ENCODE measurements at places on chromosomes 3 and 15.
A peak's percentile ranks its signal among the peaks of the same experiment; 100 is the strongest.

- no peak for DNase-seq
Measured at GRCh38 chr3:19363071-19363470, 214.8 kb downstream of the KCNH8 start.

DNA sequence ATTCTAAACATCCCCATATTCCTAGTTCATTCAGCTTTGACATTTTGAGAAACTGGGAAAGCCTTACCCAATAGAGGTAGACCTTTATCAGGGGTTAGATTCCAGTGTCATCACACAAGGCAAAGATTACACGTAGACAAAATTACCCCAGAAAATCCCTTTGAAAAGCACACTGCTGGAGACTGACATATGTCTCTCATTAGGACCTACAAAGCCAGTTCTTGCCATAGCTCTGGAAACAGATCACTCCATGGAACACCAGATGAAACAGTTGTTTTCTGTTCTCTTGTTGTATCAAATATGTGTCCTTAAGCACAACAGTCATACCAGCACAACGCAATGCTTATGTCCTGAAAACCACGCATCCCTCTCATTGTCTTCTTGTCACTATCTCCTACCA, 44.7 kb downstream of the RARB start:
- DNase-seq: no peak

DNA sequence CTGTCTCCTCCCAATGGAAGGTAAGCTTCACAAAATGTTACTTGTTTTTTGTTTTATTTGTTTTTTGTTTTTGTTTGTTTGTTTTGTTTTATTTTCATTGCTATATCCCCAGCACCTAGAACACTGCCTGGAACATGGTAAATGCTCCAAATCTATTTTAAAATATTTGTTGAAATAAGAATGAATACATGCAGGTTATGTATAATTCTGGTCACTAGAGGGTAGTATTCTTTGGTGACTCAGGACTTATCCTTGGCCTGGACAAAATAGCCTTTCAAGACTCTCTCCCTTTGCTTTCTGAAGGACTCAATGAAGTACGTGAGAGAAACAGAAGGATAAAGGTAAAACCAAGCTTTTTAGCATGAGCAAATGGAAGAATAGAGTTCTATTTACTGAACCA, 46.9 kb upstream of the PPP2R3A start:
- DNase-seq: peak; percentile 8

GRCh38 chr3:46981932-46982471, 2.5 kb downstream of the NBEAL2 start:
- no peak for DNase-seq

- no peak for DNase-seq
Measured at GRCh38 chr3:25784971-25785370, 1.7 kb upstream of the NGLY1 start.

- no peak for DNase-seq
Measured at GRCh38 chr15:60208709-60209108, 189.1 kb downstream of the ANXA2 start.

- no peak for DNase-seq
Measured at GRCh38 chr3:13092621-13093617, 19.7 kb upstream of the IQSEC1 start.

DNA sequence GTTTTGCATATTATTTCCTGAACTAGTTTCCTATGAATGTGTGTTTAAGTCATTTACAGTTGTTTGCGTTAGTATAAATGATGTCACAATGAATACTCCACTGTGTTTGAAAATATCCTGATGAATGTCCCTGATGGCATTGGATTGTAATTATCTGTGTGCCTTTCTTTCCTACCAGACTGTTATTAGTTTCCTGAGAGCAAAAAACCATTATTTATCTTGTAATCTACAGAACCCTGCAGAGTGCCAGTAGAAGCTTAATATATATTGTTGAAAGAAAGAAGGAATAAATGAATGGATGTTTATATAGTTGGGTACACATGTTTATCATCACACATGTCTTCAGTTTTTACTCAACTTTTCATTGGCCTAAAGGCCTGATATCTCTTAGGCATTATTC, 312.6 kb downstream of the AGBL1 start:
- DNase-seq: no peak

DNA sequence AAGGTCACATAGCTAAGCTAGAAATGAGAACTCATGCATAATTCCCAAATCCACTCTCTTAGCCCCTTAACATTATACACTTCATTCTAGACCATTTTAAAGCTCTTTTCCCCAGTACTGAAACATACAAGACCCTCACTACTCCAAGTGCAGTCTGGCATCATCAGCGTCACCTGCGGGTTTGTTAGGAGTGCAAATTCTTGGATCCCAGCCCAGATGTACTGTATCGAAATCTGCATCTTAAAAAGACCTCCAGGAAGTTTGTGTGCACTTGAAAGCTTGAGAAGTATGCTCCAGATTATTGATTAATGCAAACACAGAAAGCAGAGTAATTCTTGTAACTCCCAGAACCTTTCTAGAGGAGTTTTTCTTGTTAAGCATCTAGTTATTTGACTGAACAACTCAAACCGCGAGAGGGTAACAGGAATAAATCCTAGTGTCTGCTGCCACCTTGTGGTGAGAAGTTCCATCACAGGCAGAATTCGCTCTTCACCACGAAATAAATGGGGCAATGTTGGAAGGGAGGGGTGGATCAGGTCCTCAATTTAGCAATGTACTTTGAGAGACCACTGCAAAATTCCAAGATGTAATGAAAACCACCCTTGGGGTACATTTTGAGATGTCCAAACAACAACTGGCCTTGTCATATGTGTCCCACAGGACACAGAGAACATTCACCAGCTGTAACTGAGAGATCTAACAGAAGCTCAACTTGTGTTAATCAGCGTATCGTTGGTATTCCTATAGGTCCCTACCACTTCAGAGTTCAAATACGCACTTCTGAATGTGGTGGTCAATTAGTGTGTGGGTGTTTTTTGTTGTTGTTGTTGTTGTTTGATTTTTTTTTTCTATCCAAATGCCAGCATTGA, 583 bp upstream of the C3orf49 start:
- peak; percentile 62 for DNase-seq
